ENCODE measurements at places on chromosomes 11 and 22.

DNA sequence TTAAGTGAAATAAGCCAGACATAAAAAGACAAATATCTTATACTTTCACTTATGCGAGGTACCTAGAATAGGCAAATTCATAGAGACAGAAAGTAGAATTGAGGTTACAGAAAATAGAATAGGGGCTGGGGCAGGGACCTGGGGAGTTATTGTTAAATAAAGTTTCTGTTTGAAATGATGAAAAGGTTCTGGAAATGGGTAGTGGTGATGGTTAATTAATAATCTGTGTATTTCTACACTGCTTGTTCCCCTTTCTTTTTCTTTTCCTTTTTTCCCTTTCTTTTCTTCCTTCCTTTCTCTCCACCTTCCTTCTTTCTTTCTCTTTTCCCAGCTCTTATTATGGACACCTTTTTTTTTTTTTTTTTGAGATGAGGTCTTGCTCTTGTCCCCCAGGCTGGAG is 2.8 kb downstream of the NAALADL1 start:
- no peak for DNase-seq

DNA sequence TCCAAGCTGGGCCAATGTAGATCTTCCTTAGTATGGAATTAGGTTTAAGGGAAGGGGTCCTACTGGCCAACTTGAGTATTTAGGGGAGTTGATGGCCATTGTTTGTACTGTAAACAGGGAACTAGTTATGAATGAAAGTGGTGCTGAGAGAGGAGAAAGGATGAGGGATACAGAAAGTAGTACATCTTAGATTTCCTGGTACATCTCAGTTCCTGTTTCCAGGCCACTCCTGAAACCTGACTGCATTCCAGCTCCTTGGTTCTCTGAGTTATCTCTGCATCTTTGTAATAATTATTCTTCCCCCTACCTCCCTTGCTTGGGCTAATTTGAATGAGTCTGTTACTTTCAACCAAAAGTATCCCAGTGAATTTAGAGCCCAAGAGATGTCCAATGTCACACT is 30.1 kb downstream of the MIAT start:
- DNase-seq, result no peak

DNA sequence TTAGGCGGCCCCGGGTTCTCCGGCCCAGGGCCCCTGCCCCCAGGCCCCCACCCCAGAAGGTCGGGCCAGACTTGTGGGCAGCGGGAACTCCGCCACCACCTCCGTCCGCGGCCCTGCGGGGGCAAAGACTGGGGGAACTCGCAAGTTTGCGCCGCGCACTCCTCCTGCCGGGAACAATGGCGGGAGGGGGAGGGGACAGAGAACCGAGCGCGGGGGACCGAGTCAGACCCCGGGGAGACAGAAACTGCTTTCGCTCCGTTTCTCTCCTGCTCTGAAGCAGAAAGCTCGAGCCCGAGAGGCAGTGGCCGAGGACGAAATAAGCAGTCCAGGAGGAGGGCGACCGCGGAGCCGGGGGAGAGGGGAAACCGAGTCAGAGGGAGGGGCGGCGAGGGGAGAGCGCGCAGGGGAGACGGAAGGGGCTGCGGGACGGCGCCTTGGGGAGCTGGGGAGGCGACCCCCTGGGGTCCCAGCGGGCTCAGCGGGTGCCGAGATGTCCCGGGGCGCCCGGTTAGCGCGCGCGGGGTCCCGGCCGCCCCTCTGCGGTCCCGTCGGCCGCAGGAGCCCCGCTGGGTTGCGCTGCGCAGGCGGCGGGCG is 555 bp downstream of the TP53I11 start:
- peak; percentile 58 for DNase-seq

DNA sequence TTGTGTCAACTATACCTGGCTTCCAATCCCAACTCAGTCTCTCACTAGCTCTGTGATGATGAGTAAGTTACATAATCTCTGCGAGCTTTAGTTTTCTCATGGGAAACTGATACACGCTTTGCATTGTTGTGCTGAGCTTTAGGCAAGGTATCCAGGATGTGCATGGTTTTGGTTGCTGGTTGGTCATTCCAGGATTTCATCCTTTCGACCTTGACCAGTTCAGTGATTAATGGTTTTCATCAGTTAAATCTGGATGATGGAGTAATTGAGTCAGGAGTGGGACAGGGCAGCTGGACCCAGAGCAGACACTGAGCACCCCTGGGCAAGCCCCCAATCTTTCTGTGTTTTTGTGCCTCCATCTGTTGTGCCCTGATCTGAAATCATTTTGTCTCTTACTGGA is 417.3 kb upstream of the CADM1 start:
- DNase-seq, result no peak

- DNase-seq, result peak; percentile 65
Measured at GRCh38 chr11:43905813-43906241, 25.2 kb downstream of the ALKBH3 start.

GRCh38 chr11:61666684-61667297 is 13.4 kb upstream of the DAGLA start:
- no peak for DNase-seq

DNA sequence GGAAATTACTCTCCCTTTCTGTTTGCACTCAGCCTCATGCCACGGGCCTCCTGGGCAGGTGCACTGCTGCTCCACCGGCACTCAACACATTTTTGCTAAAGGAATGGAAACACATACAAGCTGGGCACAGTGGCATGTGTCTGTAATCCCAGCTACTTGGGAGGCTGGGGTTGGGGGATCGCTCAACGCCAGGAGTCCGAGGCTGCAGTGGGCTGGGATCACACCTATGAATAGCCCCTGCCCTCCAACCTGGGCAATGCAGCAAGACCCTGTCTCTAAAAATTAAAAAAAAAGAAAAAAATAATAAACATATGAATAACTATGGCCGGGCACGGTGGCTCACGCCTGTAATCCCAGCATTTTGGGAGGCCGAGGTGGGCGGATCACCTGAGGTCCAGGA is 30.6 kb downstream of the RRP7A start:
- DNase-seq, result no peak

- no peak for DNase-seq
Measured at GRCh38 chr11:15555161-15555560, 440.4 kb downstream of the INSC start.

- DNase-seq, result no peak
Measured at GRCh38 chr22:17917490-17917983, 106.8 kb downstream of the MICAL3 start.

DNA sequence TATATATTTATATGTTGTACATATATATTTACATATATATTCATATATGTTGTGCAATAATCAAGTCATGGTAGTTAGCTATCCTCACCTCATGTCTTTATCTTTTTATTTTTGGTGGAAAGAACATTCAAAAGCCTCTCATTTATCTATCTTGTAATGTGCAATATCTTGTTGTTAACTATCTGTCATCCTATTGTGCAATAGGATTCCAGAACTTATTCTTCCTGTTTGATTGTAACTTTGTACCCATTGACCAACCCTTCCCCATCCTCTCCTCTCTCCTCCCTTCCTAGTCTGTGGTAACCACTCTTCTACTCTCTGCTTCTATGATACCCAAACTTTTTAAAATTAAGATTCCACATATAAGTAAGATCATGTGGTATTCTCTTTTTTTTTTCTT is 115.6 kb upstream of the PDGFD start:
- no peak for DNase-seq

DNA sequence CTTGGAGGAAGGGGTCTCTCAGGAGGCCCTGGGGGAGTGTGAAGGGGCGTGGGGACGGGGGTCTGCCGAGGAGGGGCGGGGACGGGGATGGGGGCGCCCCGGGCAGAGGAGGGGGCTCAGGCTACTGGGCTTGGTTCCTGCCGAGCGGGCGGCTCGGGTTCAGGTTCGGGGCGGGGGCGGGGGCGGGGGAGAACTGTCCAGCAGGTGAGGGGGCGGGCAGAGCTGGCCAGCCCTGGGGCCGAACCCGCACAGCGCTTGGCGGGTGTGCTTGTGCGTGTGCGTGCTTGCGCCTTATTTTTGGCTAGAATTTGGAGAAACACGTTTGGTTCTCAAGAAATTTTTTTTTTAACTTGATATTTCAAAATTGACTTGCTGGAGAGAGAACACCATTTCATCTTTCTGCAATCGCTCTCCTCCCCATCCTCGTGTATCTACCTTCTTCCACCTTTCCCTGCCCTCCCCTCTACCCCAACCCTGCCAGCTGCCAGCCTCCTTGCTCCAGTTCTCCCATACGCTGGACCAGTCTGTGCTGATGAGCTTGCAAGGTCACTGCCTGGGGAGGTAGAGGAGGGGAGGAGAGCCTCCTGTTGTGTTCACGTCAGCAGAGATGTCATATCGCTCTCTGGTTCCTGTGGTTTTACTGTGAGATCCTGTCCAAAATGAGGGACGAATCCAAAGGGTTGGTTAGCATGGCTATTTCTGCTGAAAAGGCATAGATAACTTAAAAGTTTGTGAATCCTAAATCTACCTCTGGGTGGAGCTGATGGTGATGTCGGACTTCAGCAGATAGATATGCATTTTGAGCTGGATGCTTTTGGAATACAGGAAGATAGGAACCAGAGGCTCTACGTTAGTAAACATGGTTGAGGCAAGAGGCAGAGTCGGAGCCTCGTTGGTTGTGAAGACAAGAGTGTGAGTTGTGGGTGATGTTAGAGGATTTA is 668 bp downstream of the MADD start:
- peak; percentile 35 for DNase-seq

DNA sequence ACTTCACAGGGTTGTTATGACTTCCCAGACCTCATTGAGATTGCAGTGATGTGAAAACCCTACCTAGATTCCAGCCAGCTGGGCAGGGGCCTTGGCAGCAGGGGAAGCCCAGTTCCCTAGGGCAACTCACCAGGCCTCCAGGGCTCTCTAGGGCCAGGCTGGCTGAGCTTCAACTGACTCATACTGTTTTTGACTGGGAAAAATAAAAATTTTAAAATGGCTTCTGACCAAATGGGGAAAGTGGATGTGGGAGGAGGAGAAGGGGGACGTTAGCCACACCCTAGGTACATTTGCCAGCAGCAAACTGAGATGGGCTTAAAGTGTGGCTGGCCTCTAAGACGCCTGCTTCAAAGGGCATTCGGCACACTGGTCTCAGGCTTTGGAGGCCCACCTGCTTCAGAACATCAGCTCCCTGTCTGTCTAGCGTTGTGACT is 39.0 kb downstream of the BMAL1 start:
- peak; percentile 44 for DNase-seq

GRCh38 chr22:44424867-44425693 is 73.0 kb downstream of the RTL6 start:
- DNase-seq, result peak; percentile 45

GRCh38 chr11:43972366-43972765 is 29.9 kb downstream of the C11orf96 start:
- no peak for DNase-seq

- no peak for DNase-seq
Measured at GRCh38 chr11:67256477-67257135, 9.7 kb upstream of the GRK2 start.

GRCh38 chr11:96388891-96389719 is 607 bp downstream of the CCDC82 start:
- no peak for DNase-seq

DNA sequence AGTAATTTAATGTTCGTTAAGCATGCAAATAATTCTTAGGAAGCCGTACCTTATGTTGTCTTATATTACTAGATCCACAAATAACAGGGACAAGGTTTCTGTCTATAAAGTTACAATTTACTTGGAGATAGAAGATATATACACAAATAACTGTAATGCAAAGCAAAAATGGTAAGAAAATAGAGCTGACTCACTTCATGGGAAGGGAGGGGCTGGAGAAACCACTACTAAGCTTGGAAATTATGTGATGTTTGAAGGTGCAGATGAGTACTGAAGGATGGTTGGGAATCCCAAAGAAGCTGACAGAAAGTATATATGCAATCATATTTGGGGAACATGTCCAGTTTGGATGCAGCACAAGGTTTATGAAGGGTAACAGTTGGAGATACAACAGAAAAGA is 4.0 kb downstream of the NPAT start:
- DNase-seq, result no peak

- DNase-seq, result no peak
Measured at GRCh38 chr22:46041642-46042041, 64.7 kb upstream of the WNT7B start.

DNA sequence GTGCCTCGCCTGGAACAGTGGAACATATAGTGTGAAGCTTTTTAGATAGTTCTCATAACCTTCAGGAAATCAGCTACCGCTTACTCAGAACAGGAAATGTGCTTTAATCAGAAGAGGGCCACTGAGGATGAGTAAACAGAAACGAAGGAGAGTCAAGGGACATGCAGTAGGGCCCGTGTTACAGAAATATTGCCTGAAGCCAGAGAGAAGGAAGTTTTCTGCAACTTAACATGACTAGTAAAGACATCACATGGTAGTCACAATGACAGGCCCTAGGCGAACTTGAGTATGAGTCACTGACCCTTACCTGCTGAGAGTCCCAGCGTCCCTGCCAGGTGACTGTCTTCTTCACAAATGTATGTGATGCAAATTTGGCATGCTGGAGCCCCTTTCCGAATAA is 39.4 kb downstream of the CARD18 start:
- DNase-seq, result no peak

DNA sequence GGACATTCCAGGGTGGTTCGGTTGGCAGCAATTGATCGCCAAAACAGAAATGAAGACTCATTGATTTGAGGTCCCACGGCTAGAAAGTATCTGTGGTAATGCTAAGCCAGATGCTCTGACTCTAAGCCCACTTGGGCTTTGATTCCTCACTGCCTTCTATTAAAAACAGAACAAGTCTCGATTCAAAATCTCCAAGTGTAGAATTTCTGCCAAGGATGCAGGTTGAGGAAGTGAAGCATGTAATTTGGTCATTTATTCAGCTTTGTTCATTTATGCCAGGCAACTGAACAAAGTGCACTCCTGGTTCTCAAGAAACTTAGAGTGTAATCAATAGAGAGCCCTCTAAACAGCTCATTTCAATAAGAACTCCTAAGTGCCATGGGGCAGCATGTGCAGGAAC is 2.3 kb upstream of the CEP295 start:
- DNase-seq, result no peak

DNA sequence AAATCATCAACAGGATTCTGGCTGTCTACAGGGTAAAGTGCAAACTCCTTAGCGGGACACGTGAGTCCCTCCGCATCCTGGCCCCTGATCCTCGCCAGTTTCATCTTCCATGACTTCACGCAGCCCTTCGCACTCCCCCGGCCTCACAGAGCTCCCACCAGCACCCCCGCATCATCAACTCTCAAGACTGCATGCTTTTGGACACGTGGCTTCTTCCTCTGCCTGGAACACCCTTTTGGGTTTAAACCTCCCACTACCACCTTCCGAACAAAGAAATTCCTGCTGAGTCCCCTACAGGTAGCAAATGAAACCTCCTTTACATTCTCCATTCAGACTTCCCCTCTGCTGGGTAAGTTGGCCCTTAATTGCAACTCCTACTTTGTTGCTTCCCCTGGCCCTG is 12.6 kb upstream of the EIF3M start:
- no peak for DNase-seq

GRCh38 chr11:68966894-68967780 is 13.6 kb downstream of the MRGPRD start:
- DNase-seq, result no peak

GRCh38 chr11:3166268-3167142 is 1.4 kb upstream of the OSBPL5 start:
- peak; percentile 35 for DNase-seq

DNA sequence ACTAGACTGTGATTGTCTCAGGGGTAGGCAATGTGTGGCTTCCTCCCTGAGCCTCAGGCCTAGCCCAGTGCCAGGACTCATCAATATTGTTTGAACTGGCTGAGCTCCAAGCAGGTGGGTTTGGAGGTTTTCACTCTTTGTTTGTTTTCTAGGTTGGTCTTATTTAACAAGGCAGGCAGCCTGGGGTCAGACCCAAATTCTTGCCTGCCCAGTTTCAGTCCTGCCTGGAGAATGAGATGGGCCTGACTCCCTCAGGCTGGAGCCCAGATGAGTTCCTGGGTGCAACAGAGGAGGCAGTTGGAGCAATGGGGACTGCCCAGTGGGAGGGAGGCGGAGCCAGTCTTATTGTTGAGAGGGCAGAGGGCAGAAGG is 28.3 kb upstream of the TP53I11 start:
- peak; percentile 72 for DNase-seq

GRCh38 chr11:30538251-30538650 is 47.9 kb downstream of the MPPED2 start:
- no peak for DNase-seq

All from tongue (tissue), 3 donors.